Smooth muscle cell of bladder (primary cell): ENCODE measurements at places on chromosomes 16 and 17. TPM values are rescaled to one million over a fixed set of nuclear protein-coding genes. Genes with fewer than 3 reads are reported as not detected.

Gene KLHL10
- total RNA-seq = 0.43 and 0.55 TPM in 2 replicates

Gene IL17C
- total RNA-seq = not detected in 2 replicates

Gene TBC1D3E
- not detected in 2 replicates for total RNA-seq

Gene ZACN
- not detected in 2 replicates for total RNA-seq

Gene FOXN1
- not detected in 2 replicates for total RNA-seq

Gene SPATA22
- 0.09 and 1.8 TPM in 2 replicates for total RNA-seq

Gene G6PC1
- not detected in 2 replicates for total RNA-seq

Gene CARD14
- 0.18 and 0.43 TPM in 2 replicates for total RNA-seq

Gene NOMO2
- total RNA-seq = 192 and 204 TPM in 2 replicates

Gene MYH11
- 0.09 and 0.14 TPM in 2 replicates for total RNA-seq

Gene ADAP2
- total RNA-seq = 0.57 and 0.83 TPM in 2 replicates

Gene KRT14
- total RNA-seq = 0.14 and 0.18 TPM in 2 replicates

Gene TNK1
- total RNA-seq = 0.37 and 0.57 TPM in 2 replicates

Gene CCL17
- total RNA-seq = not detected in 2 replicates

Gene PRSS21
- total RNA-seq = 0.55 TPM in 1 of 2 replicates, not detected in the other

Gene KATNIP
- 18.2 and 18.8 TPM in 2 replicates for total RNA-seq

Gene ADORA2B
- total RNA-seq = 32.9 and 39.1 TPM in 2 replicates

Gene ALOX15
- not detected in 2 replicates for total RNA-seq

Gene PRSS27
- total RNA-seq = 0.57 and 0.74 TPM in 2 replicates

Gene CDH1
- total RNA-seq = under 0.01 and 0.09 TPM in 2 replicates

Gene CCL2
- 57.9 and 157 TPM in 2 replicates for total RNA-seq

Gene CDRT4
- total RNA-seq = 1.8 and 2.1 TPM in 2 replicates

Gene KRT16
- 0.28 and 0.37 TPM in 2 replicates for total RNA-seq

Gene GRIN2A
- under 0.01 TPM in 1 of 2 replicates, not detected in the other for total RNA-seq

Gene GPR179
- total RNA-seq = under 0.01 TPM in 2 replicates

Gene PRCD
- 7.8 and 11.1 TPM in 2 replicates for total RNA-seq

Gene ZFPM1
- total RNA-seq = 1.6 and 2.1 TPM in 2 replicates

Gene ATP6V0D1
- total RNA-seq = 94.4 and 95.9 TPM in 2 replicates

Gene MPV17L
- 0.57 and 0.65 TPM in 2 replicates for total RNA-seq

Gene SMTNL2
- 0.28 and 0.37 TPM in 2 replicates for total RNA-seq

Gene SSTR5
- total RNA-seq = not detected in 2 replicates

Gene KIF18B
- 0.09 and 0.71 TPM in 2 replicates for total RNA-seq

Gene OR3A3
- not detected in 2 replicates for total RNA-seq

Gene USP43
- under 0.01 TPM in 2 replicates for total RNA-seq

Gene LIMD2
- 1.8 and 3.8 TPM in 2 replicates for total RNA-seq

Gene PPL
- total RNA-seq = 5.4 and 8.9 TPM in 2 replicates
